ENCODE measurements at places on chromosomes 2 and 18.

DNA sequence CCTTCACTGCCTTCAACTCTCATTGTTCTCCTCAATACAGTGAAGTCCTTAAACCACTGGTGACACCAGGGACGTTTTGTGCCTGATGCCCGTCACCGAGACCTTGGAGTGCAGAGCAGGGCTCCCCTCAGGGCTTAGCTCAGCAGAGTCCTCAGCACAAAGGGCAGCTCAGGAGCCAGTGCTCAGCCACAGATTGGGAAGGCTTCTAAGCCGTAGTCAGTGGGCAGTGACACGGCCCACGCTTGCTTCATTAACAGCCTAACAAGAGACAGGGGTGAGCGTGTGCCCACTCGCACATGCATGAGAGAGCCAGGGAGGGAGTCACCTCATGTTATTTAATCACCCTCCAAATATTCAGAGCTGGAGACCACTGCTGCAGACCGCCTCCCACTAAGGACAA lies 137.5 kb downstream of the SH3RF3 start:
- DNase-seq: no peak

DNA sequence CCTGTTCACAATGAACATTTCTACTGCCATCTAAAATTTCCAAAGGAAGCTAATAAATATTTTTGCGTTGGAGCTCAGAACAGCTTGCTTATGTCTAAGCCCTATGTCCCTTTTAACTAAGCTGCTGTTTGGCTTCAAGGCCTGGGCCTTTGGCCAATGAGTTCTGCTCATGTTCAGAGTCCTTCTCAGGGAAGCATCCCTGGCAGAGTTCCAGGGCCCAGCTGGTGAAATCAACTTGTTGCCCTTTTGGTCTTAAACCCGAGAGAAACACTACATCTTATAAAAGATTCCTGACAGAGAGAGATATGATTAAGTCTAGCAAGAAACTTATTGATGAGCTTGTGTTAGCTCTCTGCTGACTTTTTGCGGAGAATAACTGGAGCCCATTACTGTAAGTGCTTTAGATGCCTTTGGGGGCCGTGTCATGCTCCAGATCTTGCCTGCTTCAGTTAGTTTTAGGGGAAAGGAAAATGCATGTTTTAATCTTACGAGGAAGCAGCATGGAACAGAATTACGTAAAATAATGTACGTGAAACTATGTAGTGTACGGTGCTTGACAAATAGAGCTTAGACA lies 102.5 kb upstream of the NOSTRIN start:
- DNase-seq: no peak

DNA sequence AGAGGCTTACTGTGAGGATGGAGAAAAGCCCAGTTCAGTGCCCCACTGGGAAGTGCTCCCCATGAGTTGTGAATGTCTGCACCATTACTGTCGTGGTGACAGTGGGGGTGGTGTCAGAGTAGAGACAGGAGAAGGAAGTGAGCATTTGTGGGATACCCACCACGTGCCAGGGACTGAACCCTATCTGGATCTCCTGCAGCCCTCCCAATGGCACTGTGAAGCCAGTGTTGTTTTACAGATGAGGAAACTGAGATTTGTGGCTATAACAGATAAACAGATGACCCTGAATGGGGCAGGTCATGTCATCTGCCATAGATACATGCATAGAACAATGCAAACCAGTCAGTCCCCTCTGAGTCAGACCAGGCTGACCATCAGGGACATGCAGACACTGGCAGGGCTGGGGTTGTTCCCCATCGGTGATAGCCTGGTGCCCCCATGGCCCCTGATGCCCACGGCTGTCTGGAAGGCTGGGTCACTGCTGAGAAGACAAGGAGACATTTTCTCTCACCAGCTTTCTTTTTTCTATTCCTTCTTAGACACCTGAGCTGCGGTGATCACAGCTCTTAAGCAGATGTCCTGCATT lies 60.8 kb downstream of the EMILIN2 start:
- DNase-seq: no peak

GRCh38 chr2:65504814-65505697 lies 72.7 kb upstream of the SPRED2 start:
- DNase-seq: no peak

DNA sequence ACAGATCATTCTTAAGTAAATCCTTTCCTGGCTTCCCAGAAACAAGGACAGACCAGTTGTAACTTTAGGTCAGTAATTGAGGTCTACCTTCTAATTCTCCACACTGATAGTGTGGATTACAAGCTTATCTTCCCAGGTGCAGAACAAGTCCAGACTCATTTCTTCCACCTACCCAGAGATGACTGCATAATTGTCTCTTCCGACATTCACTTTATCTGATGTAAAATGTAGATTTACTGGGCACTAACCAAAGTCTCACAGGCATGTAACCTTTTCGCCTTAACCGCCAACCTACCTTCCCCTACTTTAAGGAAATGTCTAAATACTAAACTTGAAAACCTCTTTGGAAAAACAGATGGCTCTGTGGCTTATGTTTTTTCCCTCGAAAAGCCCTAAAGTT lies 96.2 kb downstream of the NCK2 start:
- no peak for DNase-seq

GRCh38 chr2:100642425-100642824 lies 79.6 kb downstream of the PDCL3 start:
- DNase-seq: no peak

DNA sequence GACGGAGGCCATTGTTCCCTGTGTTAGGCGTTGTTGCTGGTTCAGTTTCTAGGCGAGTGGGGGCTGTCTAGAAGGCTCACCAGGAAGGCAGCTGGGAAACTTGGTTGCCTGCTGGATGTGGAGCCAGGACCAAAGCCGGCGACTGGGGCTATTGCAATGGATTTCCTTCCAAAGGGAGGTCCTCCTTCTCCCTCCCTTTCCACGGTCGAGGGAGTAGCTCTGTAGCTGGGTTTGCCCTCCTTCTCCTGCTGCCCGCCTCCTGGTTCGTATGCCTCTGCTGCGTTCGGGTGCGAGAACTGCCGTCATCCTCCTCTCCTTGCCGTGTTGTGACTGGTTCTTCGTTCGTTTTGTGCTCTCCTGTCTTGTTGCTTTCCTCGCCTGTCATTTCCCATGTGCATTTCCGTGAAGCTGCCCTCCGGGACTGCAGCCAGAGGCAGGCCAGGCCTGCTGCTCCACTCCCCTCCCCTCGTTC lies 203.4 kb downstream of the NEDD4L start:
- DNase-seq: no peak

DNA sequence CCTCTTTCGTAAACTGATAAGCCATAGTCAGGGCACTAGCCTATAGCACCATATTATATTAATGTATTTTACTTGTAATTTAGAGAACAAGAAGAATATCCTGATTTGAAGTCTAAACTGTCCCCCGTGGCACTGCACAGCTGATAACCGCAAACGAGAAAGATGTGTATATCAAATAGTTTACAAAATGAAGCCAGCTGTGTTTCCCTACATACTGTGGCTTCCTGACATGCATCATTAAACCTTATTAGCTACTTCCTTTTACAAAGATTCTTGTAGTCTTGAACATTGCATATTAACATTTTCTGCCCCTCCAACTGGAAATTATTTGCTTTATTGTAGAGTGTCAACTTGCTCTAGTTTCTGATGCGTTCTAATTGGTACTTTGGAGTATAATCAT lies 153.5 kb upstream of the NFATC1 start:
- no peak for DNase-seq

- no peak for DNase-seq
Observed at GRCh38 chr2:156379071-156379470, 46.5 kb upstream of the NR4A2 start.

DNA sequence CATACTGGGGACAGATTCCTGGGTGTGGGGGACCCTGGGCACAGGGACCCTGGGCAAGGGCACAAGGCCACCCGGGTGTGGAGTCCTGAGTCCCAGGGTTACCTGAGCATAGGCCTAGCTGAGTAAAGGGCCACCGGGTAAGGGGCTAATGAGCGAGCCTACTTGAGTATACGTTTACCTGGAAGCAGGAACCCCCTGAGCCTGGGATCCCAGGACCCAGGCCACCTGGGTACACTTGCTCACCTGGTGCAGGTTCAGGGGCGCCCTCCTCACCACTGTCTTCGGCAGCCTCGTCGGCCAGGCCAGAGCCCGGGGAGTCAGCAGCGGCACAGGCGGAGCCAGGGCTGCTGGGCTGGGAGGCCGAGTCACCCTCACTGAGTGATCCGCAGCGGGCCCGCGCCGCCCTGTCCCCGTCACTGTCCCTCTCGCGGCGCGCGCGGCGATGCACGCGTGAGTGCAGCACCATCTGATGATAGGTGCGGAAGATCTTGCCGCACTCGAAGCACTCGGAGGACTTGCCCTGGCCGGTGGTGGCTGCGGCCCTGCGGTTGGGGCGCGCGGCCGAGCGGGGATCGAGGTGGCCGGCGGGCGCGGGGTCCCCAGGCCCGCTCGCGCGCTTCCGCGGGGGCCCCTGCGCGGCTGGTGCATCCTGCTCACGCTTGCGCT lies 53.9 kb downstream of the ZNF516 start:
- no peak for DNase-seq

DNA sequence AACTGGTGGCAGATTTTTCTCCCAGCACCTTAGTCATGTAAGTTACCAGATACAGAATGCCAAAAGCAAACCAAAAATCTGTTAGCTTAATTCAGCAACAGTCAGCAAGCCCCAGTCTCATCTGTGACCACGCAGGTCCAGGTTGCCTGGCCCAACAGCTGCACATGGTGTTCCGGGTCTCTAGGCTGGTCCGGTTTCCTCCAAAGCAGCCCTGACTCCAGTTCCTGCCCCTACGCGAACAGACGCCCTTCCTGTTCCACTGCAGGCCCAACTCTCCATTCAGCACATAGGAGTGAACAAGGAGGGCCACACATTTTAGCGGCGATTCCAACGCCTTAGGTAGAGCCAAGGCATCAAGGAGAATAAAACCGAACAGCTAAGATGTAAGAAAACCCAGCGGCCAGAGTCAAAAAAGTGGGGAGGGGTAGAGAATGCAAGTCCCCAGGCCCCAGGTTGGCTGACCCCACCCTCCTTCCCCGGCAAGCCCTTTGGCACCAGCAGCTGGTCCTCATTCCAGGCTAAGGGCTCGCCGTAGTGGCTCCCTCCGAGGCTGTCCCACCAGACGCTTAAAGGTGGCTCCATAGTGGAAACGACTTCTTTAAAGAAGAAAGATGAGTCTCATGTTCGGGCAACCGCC lies 1.5 kb downstream of the STK25 start:
- DNase-seq: no peak

DNA sequence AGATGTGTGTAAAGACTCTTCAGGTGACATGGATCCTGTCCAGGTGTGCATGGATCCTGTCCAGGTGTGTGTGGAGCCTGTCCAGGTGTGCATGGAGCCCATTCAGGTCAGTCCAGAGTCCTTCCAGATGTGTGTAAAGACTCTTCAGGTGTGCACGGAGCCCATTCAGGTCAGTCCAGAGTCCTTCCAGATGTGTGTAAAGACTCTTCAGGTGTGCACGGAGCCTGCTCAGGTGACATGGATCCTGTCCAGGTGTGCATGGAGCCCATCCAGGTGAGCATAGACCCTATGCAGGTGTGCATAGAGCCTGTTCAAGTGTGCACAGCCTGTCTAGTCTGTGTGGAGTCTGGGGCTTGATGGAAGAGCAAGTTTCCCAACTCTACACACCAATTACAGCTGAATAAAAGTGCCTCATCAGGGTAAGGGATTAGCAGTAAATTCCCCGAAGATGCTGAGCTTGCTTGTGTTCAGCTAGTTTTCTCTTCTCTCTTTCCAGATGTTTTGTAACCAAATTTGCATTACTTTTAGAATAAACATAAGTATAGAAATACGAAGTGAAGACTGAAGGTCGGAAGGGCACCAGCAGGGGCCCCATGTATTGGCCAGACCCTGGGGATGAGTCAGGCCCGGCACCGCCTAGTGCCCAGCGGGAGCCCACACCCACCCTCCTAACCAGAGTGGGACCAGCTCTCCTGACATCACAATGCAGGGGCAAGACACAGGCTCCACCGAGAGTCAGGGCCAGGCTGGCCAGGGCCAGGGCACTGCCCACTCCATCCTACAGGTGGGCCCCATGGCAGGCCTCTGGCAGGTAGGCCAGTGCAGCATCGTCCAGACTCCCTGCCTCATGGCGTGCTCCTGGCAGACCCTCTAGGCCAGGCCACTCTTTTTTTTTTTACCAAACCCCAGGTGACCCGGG lies 38.6 kb upstream of the GPC1 start:
- DNase-seq: no peak

DNA sequence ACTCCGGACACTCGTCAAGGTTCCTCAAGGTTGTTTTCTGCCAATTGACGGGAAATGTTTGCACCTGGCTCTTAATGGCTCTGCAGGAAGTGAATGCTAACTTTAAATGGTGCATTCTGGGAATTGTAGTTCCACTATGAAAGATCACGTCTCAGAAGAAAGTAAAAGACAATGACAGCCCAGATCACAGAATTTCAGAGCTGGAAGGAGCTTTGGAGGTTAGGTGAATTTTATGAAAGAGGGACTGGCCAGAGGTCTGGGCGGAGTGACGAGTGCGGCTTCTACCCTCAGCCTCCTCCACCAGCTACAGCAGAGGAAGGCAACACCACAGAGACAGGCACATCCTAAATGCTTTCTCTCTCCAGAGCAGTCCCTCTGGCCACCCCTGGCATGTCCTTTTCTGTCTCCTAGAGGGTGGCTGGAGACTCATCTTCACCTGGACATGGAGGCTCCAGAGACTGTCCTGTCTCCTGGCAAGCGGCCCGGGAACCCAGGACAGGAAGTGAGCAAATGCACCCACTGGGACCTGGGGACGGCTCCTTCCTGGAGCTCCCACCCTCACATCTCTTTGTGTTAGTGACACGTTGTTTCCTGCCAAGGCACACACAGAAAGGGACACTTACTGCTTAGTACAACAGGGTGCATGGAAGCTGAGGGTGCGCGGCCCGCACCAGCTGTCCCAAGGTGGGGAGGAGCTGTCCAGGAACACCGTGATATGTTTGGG lies 19.4 kb downstream of the THAP4 start:
- no peak for DNase-seq

- DNase-seq: no peak
Observed at GRCh38 chr18:39666541-39666940, 2100.9 kb upstream of the CELF4 start.

GRCh38 chr2:128032092-128032491 lies 4.2 kb upstream of the SAP130 start:
- DNase-seq: no peak

DNA sequence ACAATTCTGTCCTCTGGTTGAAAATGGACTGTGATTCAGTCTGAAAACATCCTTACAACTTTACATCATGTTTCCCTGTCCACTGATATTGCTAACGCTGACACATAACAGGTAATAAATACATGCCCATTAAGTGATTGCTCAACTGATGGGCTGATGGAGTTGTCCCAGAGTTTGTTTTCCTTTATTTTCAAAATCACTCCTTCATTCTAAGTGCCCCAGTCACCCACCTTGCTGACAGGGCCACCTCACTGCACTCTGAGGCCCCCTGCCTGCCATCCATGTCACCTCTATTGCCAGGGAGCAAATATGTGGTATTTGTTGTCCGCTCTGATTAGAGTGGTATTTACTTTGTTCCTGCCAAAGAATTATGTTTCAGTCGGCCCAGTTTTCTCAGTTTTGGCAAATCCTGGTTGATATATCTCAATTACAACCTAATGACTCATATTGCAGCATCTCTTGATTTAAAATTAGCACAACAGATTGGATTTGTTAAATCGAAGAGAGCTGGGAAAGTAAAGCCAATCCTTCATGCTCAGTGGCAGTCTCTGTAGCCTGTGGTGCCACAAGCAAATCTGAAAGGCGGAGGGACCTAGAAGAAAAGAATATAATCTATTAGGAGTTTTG lies 105.1 kb downstream of the RDH14 start:
- DNase-seq: peak; percentile 23

All from urothelium cell line (cell line).